ENCODE measurements at places on chromosomes 11 and 22.

DNA sequence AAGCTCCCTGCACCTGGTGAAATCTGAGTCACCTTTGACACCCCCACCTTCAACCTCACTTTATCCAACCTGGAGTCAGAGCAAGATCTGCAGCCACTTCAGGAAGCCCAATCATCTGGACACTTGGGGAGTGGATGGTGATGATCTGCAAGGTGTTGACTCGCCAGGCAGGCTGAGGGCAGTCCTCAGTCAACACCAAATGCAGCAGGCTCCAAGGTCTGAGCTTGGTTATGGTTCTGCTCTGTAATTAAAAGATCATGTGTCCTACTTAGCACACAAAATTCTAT, 446.9 kb downstream of the BRD1 start:
- DNase-seq = no peak

DNA sequence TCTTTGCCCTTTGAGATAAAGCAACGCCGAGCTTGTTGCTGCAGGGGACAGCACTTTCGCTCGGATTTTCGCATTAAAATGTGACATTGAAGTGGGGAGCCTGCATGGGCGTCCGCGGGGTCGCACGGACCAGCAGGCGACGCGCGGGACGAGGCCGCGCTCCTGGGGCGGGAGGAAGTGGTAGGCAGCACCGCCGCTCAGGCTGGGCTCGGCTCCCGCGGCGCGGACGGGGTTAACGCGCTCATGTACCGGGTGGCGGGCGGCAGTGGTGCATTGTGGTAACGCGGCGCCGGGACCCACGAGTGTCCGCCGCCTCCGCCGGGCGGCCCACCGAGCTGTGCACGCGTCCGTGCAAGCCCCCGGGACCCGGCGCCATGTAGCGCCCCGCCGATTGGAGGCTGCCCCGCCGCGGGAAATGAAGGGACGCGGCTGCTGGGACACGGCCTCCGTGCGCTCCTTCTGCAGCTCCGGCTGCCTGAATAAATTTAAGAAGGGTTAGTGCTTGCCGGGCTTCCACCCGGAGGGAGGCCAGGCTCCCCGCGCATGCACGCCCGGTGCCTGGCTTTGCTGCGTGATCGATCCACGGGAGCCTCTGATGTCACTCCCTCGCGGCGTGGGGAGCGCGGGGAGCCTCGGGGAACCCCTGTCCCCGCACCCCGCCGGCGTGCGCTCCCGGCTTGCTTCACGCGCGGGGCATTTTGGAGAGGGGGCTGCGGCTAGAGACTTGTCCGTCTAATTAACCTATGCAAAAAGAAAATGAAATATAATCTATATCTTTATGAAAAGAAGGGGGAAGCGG, 127.7 kb downstream of the OSBP2 start:
- DNase-seq = no peak

- no peak for DNase-seq
Observed at GRCh38 chr11:72305891-72306585, 62.1 kb upstream of the PHOX2A start.

DNA sequence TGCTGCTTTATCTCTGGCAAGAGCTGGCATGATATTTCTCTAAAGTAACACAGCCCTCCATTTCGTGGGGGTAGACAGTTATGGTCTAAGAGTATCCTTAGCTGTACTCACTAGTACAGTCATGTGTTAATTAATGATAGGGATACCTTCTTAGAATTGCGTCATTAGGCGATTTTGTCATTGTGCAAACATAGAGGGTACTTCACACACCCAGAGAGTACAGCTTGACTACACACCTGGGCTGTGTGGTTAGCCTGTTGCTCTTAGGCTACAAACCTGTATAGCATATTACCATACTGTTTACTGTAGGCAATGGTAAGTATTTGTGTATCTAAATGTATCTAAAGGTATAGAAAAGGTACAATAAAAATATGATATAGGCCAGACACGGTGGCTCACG, 17.0 kb downstream of the XRCC6 start:
- DNase-seq = no peak

GRCh38 chr11:73171436-73172161, 29.5 kb upstream of the FCHSD2 start:
- no peak for DNase-seq

- DNase-seq = no peak
Observed at GRCh38 chr11:117723277-117724024, 73.6 kb downstream of the DSCAML1 start.

GRCh38 chr22:40183029-40183581, 5.4 kb downstream of the TNRC6B start:
- DNase-seq = peak; percentile 6
